Caco-2 (cell line): ENCODE measurements at places on chromosomes 2 and 18. TPM values are rescaled to one million over a fixed set of nuclear protein-coding genes. Genes with fewer than 3 reads are reported as not detected.

TMEM185B gene
- 67.3 and 69.9 TPM in 2 replicates for total RNA-seq

SLC30A3 gene
- total RNA-seq, result 3.9 and 4.3 TPM in 2 replicates

NPHP1 gene
- 2.0 and 3.1 TPM in 2 replicates for total RNA-seq

OTX1 gene
- 14.4 and 16.0 TPM in 2 replicates for total RNA-seq

MC4R gene
- total RNA-seq, result not detected in 2 replicates

GRCh38 chr18:57409650-57410049 is 25.5 kb upstream of the ONECUT2 start:
- no peak for DNase-seq
- H3K4me3 ChIP-seq, result no peak overlapping the region
- no peaks in the 10 kb centered on the region for H3K27me3 ChIP-seq
- no peak overlapping the region for H3K27ac ChIP-seq

- peaks cover 9% of the 10 kb centered on the region for H3K4me1 ChIP-seq
- no peaks in the 10 kb centered on the region for H3K27me3 ChIP-seq
- no peaks in the 10 kb centered on the region for H3K36me3 ChIP-seq
- H3K4me3 ChIP-seq, result no peak overlapping the region
- H3K27ac ChIP-seq, result no peak overlapping the region
These were observed 48.5 kb upstream of the PROKR1 start for GRCh38 chr2:68594674-68595492.

- no peak overlapping the region for H3K27ac ChIP-seq
- no peaks in the 10 kb centered on the region for H3K27me3 ChIP-seq
- no peak for DNase-seq
- H3K4me3 ChIP-seq, result no peak overlapping the region
- peaks cover 13% of the 10 kb centered on the region for H3K4me1 ChIP-seq
These were observed 8.7 kb upstream of the DSG2 start for GRCh38 chr18:31489311-31489710.

DNA sequence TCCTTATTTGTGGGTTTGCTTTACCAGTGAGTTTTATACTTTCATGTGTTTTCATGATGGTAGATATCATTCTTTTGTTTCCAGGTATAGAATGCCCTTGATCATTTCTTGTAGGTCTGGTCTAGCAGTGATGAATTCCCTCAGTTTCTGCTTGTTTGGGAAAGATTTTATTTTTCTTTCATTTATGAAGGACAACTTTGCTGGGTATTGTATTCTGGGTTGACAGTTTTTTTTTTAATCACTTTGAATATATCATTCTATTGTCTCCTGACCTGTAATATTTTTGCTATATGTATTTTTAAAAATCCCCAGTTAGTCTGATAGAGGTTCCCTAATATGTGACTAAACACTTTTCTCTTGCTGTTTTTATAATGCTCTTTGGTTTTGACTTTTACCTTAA is 58.3 kb upstream of the GALNT3 start:
- no peaks in the 10 kb centered on the region for H3K36me3 ChIP-seq
- H3K27ac ChIP-seq, result no peak overlapping the region
- no peak for DNase-seq
- no peaks in the 10 kb centered on the region for H3K27me3 ChIP-seq
- H3K4me1 ChIP-seq, result no peaks in the 10 kb centered on the region
- H3K4me3 ChIP-seq, result no peak overlapping the region

GRCh38 chr18:53509886-53510285 is 714.6 kb downstream of the MBD2 start:
- DNase-seq, result no peak
- H3K36me3 ChIP-seq, result no peaks in the 10 kb centered on the region
- no peak overlapping the region for H3K27ac ChIP-seq
- no peaks in the 10 kb centered on the region for H3K27me3 ChIP-seq
- no peak overlapping the region for H3K4me3 ChIP-seq

DNA sequence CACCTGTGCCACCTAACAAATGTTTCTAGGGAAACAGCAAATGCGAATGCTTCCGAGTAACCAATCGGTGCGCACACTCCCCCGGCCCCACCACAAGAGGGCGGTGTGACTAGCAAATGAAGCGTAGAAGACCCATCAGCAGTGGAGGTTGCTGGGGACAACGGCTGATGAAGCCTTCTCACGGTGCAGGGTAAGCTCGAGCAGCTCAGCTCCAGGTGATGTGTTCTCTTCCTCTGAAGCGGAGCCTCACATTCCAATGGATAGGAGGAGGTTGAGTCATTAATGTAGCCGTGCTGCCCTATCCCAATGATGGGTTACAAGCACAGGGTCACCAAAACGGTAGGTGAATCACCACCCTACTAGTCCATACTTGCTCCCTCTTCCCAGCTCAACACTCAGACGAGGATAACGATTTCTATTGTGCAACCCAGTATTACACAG is 127.6 kb upstream of the TWIST2 start:
- no peaks in the 10 kb centered on the region for H3K27me3 ChIP-seq
- H3K36me3 ChIP-seq, result no peaks in the 10 kb centered on the region
- H3K4me1 ChIP-seq, result no peaks in the 10 kb centered on the region
- no peak overlapping the region for H3K4me3 ChIP-seq

- peaks cover 20% of the 10 kb centered on the region for H3K4me1 ChIP-seq
- no peak overlapping the region for H3K27ac ChIP-seq
- no peak for DNase-seq
- H3K36me3 ChIP-seq, result no peaks in the 10 kb centered on the region
These were observed 958.5 kb downstream of the CNTNAP5 start for GRCh38 chr2:124983595-124983994.

GRCh38 chr2:26438526-26438925 is 36.8 kb downstream of the DRC1 start:
- H3K27ac ChIP-seq, result no peak overlapping the region
- no peak overlapping the region for H3K4me3 ChIP-seq
- no peaks in the 10 kb centered on the region for H3K27me3 ChIP-seq

GRCh38 chr2:207385903-207386302 is 143.9 kb upstream of the CREB1 start:
- no peaks in the 10 kb centered on the region for H3K4me1 ChIP-seq
- H3K36me3 ChIP-seq, result no peaks in the 10 kb centered on the region

DNA sequence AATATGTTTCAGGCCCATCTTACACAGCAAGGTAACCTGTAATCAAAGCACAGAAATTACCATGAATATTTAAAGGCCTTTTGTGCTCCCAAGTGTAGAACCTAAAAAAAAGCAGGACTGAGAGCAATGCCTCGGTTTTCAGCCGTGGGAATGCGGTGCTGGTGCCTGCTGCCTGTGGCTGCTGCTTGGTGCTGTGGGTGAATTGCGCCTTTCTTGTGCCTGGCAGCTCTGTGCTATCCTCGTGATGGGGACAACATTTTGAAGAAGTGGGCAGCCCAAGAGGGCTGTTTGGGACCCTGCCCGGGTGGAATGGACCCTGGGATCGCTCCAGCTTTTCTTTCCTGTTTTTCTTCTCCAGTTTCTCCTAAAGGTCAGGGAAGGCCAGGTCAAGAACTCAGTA is 91.2 kb downstream of the ASAP2 start:
- no peak for DNase-seq
- H3K27me3 ChIP-seq, result no peaks in the 10 kb centered on the region
- no peak overlapping the region for H3K4me3 ChIP-seq
